ENCODE measurements at places on chromosomes 4 and X.
A peak's percentile ranks its signal among the peaks of the same experiment; 100 is the strongest.

GRCh38 chr4:26867914-26868684 is 7.5 kb downstream of the STIM2 start:
- DNase-seq: no peak

DNA sequence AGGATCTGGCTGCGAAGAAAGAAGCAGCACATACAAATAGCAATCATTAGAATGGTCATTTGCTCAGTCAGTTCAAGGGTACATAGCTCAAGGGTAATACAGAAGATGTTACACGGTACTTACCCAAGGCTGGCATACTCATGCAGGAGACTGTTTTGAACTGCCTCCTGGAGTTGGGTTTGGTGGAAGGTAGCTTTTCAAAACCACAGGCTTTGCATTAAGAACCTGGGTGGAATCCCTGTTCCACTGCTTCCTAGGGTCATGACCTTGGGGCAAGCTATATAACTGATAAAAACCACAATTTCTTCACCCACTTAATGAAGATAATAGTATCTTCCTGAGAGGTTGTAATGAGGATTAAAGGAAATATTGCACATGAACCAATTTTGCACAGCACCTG is 36.5 kb downstream of the TBC1D9 start:
- no peak for DNase-seq

- no peak for DNase-seq
These were observed 24.2 kb upstream of the EPGN start for GRCh38 chr4:74284053-74284452.

GRCh38 chr4:48175328-48175727 is 41.3 kb upstream of the TXK start:
- no peak for DNase-seq

DNA sequence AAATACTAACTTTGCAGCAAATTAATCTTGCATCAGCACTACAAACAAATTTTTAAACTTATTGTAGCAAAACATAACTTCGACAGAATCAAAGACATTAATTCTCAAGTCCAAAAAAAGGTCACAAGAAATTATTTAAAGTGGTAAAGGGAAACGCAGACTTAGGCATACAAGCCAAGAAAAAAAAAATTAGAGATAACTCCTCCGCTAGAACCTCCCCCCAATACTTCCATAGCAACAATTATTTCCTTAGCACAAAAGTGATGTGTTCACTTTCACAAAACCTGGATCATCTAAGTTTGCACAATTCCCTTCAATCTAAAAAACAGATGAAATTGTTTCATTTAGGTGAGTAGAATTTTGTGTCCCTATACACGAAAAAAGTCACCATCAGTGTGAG is 1.1 kb downstream of the LRBA start:
- no peak for DNase-seq

GRCh38 chrX:112868586-112868985 is 28.0 kb upstream of the AMOT start:
- no peak for DNase-seq

DNA sequence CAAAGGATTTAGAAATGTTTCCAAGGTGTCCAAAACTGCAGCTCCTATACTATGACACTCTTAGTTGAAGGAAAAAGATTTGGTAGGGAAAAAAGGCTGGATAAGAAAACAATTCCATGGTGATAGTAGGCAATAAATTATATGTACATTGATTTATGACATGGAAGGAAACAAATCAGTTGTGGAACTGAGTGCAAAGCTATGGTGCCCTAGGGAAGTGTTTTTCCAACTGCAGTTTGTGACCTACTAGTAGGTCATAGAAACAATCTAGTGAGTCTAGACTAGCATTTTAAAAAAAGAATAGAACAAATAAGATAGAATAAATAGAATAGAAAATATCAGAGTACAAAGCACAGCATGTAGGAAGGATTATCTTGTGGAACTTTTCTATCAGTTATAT is 58.4 kb upstream of the TSPAN5 start:
- DNase-seq: no peak

DNA sequence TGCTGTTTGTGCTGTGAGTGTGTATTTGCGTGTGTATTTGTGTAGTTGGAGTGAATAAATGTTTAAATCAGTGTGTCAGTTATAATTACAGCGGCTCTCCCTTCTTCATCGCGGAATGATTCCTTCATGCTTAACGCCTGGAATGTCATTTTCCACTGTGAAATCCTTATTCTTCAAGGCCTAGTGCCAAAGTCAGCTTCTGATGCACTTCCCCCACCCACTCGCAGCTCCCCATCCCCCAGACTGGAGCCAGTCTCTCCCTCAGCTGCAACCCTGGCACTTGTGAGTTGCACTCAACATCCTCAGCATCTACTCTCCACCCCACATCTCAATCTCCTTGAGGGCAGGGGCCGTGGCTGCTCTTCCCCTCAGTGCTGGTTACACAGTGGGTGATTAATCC is 583.0 kb downstream of the BCOR start:
- DNase-seq: no peak

- no peak for DNase-seq
These were observed 25.1 kb downstream of the ARL13A start for GRCh38 chrX:100994352-100995281.

DNA sequence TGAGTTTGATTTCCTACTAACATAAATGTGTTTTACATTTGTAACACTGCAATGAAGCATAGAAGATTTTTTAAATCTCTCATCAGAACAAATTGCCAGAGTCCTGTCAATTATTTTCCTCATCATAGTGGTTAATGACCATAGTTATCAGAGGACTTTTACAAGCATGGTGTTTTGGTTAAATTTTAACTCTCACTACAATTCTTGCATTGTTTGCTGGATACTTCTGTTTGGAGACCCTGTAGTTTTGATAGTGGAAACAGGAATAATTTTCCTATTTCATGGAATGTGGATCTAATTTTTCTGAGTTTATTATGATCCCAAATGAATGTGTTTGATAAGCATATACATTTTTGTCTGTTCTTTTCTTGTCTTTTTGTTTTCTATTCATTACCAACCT is 16.8 kb downstream of the NIPAL1 start:
- DNase-seq: no peak

DNA sequence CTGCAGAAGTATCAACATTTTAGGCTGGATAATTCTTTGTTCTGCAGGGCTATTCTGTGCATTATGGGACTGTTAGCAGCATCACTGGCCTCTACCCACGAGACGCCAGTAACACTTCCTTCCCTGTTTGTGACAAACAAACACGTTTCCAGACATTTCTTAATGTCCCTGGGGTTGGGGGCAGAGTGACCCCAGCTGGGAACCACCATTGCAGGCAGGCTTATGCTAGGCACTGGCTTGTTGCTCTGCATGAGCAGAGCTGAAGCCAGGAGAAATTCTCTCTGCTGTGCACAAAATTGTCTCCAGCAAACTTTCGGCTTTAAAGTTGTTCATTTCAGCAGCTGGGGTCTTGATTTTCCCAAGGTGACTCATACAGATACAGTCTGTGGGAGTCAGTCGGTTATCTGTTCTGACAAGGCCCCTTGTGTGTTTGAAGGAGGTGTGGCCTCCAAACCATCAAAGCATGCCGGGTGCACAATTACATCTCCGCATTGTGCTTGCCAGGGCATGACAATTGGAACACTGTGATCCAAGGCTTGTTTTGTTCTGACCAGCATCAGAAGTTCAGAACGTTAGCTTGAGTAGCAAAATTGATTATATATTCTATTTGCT is 156.4 kb upstream of the BOD1L1 start:
- no peak for DNase-seq

DNA sequence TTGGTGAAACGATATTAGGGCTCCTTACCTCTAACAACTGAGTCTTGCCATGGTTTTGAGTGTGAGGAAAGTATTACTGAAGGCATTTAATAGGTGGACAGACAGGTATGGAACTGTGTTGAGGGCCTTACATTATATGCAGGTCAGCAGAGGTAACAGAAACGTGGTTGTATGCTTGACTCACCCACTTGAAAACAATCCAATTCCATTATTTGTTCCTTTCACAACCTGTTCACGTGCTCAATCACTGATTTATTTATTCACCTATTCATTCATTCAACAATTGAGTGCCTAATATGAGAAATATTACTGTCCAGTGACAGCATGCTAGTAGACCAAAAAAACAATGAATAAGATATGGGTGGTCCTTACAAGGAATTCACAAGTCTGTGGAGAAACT is 33.3 kb upstream of the PPARGC1A start:
- no peak for DNase-seq

GRCh38 chrX:122641136-122641535 is 542.9 kb upstream of the GRIA3 start:
- no peak for DNase-seq

DNA sequence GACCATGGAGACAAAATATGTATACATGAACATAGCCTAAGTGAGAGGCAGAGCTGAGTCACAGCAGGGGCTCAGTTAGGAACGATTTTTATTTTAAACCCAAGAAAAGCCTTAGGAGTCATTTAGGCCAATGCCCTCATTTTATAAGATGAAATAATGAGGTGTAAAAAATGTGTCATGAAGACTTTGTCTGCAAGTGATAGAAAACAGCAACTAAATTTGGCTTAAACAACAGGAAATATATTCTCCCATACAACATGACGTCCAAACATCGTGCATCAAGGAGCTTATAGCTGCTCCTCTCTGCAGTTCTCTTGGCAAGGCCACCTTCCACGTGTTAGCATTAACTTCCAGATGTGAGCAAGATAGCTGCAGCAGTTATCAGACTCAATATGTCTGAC is 16.8 kb downstream of the SCFD2 start:
- DNase-seq: no peak

- peak; percentile 66 for DNase-seq
These were observed 25.8 kb downstream of the ADRA2C start for GRCh38 chr4:3791910-3792542.

DNA sequence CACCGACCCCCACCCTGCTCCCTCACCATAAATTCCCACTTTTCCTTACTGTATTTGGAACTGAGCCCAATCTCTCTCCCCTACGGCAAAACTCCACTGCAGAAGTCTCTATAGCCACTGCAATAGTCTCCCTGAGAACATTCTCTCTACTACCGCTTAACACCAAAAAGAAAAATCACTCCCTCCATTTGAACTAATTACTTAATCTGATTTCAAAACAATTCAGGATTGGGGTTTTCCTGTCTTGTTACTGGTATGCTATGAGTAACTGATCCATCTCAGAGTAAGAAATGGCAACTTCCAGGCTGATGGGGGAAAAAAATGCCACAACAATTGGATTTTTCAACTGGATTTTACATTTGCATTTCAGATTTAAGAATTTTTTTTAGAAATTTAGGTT is 5.8 kb downstream of the PAPSS1 start:
- no peak for DNase-seq

GRCh38 chr4:87679449-87680169 is 29.5 kb downstream of the DMP1 start:
- peak; percentile 32 for DNase-seq

DNA sequence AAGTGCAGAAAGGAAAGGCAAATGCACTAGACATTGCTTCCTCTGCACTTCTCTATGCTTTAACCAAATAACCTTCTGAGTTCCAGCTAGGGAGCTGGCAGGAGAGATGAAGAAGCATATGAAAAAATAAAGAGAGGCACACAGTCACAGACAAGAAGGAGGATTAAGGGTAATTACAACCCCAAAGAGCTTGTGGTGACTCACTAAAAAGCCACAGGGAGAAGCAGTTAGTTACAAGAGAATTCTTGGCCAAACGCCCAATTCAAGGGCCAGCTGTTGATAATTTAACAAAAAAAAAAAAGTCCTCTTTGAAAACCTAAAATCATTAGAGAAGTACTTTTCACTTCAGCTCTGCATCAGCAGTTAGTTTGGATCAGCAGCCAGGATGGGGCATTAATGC is 478.0 kb downstream of the KCNIP4 start:
- no peak for DNase-seq

DNA sequence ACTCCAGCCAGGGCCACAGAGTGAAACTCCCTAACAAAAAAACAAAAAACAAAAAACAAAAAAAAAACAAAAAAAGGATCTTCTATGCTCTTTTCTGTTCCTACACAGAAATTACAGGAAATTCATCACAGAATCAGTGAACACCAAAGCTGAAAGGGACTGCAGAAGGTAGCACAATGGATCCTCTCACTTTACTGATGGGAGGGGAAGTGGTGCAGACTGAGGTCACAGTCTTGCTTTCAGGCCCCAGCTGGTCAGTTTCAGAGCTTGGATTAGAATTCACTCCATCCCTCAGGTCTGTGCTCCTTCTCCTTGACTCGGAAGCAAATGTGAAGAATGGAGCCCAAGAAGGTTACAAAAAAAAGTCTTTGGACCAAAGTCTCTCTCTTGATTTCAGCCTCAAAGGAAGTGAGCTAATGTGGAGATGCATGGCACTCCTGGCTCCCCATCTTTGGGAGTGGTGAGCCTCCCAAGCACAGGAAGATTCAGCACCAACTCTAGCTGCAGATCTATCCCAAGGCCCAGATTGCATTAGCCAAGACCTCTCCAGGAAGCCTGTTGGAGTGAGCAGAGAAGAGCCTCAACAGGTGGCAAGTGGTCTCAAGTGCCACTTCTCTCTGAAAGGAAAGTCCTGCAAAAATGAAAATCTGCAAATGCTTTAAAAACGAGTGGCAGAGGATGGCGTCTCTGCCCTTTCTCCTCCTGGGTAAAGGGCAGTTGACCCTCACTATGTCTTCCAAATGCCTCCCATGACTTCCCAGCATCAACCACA is 176.0 kb downstream of the MAML3 start:
- no peak for DNase-seq

DNA sequence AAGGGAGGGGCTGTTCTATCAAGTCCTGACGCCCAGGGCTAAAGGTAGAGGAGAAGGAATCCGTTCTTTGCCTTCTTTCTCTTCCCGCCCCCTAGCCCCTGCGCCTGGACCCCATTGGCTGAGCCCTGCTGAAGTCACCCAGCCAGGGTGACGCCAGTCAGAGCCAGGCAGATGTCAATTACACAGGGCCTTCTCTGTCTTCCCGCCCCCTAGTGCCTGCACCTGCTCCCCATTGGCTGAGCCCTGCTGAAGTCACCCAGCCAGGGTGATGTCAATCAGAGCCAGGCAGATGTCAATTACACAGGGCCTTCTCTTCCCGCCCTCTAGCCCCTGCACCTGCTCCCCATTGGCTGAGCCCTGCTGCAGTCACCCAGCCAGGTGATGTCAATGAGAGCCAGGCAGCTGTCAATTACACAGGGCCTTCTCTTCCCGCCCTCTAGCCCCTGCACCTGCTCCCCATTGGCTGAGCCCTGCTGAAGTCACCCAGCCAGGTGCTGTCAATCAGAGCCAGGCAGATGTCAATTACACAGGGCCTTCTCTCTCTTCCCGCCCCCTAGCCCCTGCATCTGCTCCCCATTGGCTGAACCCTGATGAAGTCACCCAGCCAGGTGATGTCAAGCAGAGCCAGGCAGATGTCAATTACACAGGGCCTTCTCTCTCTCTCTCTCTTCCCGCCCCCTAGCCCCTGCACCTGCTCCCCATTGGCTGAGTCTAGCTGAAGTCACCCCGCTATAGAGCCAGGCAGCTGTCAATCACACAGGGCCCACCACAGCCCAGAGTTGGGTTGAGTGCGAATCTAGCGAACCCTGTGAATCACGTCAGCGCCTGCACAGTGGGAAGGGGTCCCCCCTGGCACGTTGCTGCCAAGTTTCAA is 46.4 kb downstream of the ASMT start:
- peak; percentile 87 for DNase-seq

- DNase-seq: no peak
These were observed 12.5 kb upstream of the IRAK1 start for GRCh38 chrX:154032160-154032559.

All from activated naive CD8-positive, alpha-beta T cell treated with anti-CD3 and anti-CD28 coated beads, Interleukin-2, amount 10 ng/mL, durations not matched to agents 7 days and 5 days (primary cell).